HCT116 (cell line): ENCODE measurements at places on chromosomes 6 and 20. TPM values are rescaled to one million over a fixed set of nuclear protein-coding genes. Genes with fewer than 3 reads are reported as not detected.

GRCh38 chr20:61433816-61434215 lies 181.8 kb downstream of the CDH4 start:
- DNase-seq, result no peak

Gene SMIM28
- not detected for total RNA-seq

GRCh38 chr6:166563200-166563599 lies 23.3 kb downstream of the RAMACL start:
- no peak for DNase-seq

- DNase-seq, result no peak
Measured at GRCh38 chr20:62123450-62124118, 1.3 kb downstream of the LSM14B start.

Gene CLPSL1
- not detected for total RNA-seq

Gene TMEM30A
- 73.4 TPM for total RNA-seq

- no peak for DNase-seq
Measured at GRCh38 chr6:100988391-100988984, 107.4 kb upstream of the ASCC3 start.

Gene SAPCD1
- 18.2 TPM for total RNA-seq

DNA sequence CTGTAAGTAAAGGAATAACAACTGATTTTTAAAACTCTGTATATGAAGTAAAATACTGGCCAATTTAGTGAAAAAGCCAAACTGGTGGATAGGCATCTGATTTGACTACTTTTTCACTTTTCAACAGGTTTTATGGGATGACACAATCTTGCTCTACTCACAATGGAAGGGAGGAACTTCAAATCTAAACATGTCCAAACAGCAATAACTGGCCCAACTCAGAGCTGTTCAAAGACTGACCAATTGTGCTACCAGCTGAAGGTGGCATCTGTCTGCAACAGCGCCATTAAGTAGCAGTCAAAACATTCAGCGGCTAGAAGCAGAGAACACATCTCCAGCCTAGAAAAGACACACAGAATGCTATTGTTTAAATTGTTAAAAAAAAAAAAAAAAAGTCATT lies 44.6 kb downstream of the SESN1 start:
- DNase-seq, result no peak

Gene CDH26
- total RNA-seq, result 0.34 TPM

Gene TIAM2
- 9.4 TPM for total RNA-seq

DNA sequence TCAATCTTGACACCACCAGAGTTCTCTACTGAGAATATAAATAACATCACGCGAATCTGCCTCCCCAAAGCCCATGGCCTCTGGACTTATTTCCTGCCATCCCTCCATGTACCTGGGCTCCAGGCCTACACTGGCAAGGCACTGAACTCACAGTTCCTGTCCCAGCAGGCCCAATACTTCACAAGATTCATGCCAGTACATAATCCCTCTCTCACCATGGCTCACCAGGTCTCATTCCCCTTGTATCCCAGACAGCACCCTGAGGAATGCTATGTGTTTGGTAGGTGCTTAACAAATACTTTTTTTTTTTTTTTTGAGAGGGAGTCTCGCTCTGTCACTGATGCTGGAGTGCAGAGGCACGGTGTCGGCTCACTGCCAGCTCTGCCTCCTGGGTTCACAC lies 1.9 kb downstream of the KIF16B start:
- DNase-seq, result no peak

- DNase-seq, result no peak
Measured at GRCh38 chr6:7730784-7731227, 4.9 kb downstream of the BMP6 start.

Gene RIPK1
- total RNA-seq, result 19.1 TPM

GRCh38 chr20:36128463-36129159 lies 25.9 kb upstream of the EPB41L1 start:
- DNase-seq, result no peak

DNA sequence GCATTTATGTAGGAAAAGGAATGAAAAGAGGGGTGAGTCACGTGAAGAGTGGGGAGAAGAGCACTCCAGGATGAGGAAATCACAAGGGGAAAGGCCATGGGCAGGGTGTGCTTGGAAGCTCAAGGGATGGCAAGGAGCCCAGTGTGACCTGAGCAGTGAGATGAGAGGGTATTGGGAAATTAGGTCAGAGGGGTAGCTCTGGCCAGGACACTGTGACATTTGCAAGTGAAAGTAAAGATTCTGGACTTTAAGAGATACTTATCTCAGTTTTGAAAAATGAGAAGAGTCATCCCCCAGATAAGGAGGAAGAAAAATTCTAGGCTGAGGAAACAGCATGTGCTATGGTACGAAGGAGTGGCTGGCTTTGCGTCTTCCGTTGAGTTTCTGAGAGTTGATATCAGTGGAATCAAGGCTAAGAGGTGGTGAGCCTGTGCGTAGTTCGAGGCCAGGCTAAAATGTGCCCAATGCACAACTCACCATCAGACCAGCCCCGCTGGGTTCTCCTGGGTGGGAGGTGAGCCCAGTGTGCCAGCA lies 79.9 kb downstream of the GCLC start:
- no peak for DNase-seq
